ENCODE measurements at places on chromosomes 6 and 20. TPM values are rescaled to one million over a fixed set of nuclear protein-coding genes. Genes with fewer than 3 reads are reported as not detected.

The JPH2 gene
- 1.0 TPM for total RNA-seq

The IL17F gene
- total RNA-seq, result 0.20 TPM

The PBOV1 gene
- total RNA-seq, result not detected

The FOXF2 gene
- 0.64 TPM for total RNA-seq

The BTNL2 gene
- total RNA-seq, result not detected

The PHACTR3 gene
- total RNA-seq, result not detected

The GRIK2 gene
- 0.44 TPM for total RNA-seq

The COL21A1 gene
- 4.9 TPM for total RNA-seq

The MAD2L1BP gene
- 20.1 TPM for total RNA-seq

The RAB44 gene
- total RNA-seq, result 0.36 TPM

The RGS19 gene
- total RNA-seq, result 6.1 TPM

The UNC93A gene
- 4.5 TPM for total RNA-seq

DNA sequence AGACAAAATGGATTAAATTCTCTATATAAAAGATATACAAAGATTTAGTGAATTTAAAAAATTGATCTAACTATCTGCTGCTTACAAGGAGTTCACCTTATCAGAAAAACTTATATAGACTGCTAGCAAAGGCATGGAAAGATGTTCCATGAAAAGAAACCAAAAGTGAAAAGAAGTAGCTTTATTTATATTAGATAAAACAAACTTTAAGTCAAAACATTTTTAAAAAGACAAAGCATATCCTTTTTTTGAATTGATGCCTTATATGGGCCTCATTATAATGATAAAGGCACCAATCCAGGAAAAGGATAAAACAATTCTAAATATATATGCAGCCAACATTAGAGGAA lies 334.2 kb downstream of the MEI4 start:
- ATAC-seq, result no peak

GRCh38 chr6:40131675-40132074 lies 197.4 kb upstream of the MOCS1 start:
- ATAC-seq, result no peak

- no peak for ATAC-seq
These were observed 302.1 kb upstream of the RUNX2 start for GRCh38 chr6:45026003-45026516.

DNA sequence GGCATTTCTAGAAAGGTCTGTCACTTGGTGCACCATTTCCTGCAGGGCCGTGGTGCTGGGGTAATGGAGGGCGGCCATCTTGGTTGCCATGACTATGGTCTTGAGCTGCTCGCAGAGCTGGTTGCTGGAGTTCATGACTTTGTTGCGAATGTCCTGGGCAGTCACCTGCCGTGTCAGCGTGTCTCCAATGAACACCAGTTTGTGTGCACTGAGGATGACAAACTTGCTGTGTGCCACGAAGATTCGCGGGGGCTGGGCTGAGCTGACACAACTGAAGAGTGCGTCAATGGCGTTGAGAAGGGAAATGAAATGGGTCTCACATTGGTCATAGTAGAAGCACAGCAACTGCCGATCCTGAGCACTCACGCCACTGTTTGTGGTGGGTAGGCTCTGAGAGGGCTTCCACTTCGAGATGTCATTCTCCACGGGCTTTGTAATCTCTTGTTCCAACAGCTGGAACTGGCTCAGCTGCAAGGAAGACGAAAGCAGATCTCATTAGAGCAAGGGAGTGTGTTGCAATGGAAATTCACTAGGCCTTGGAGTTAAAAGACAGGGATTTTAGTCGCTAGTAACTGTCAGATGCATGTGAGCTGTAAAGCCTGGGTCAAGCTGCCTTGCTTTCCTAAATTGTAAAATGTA lies 47.1 kb downstream of the NEDD9 start:
- no peak for ATAC-seq

GRCh38 chr20:36402708-36403107 lies 96.6 kb downstream of the DLGAP4 start:
- ATAC-seq, result no peak

- ATAC-seq, result no peak
These were observed 16.1 kb downstream of the GHRH start for GRCh38 chr20:37245216-37246150.

GRCh38 chr6:11209906-11210305 lies 22.6 kb downstream of the NEDD9 start:
- ATAC-seq, result no peak

GRCh38 chr6:156917213-156917612 lies 140.0 kb downstream of the ARID1B start:
- no peak for ATAC-seq

DNA sequence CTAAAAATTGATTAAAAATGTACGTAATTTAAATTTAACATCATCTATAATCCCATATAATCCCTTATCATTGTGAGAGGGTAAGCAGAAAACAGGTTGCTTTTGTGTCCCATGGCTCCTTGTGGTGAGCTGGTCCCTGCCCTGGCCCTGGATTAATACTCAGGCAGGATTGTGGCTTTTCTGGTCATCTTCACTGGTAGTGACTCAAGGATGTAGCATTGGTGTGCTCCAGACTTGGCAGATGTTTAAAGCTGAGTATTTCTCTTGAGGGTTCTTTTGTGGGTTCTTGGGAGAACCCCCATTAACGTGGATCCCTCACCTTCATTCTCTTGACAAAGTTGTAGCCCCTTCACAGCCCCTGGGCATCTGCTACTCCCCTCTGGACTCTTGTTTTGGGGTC lies 39.3 kb downstream of the SNRNP48 start:
- no peak for ATAC-seq

GRCh38 chr6:115882174-115882573 lies 178.5 kb downstream of the FRK start:
- ATAC-seq, result peak; percentile 96

DNA sequence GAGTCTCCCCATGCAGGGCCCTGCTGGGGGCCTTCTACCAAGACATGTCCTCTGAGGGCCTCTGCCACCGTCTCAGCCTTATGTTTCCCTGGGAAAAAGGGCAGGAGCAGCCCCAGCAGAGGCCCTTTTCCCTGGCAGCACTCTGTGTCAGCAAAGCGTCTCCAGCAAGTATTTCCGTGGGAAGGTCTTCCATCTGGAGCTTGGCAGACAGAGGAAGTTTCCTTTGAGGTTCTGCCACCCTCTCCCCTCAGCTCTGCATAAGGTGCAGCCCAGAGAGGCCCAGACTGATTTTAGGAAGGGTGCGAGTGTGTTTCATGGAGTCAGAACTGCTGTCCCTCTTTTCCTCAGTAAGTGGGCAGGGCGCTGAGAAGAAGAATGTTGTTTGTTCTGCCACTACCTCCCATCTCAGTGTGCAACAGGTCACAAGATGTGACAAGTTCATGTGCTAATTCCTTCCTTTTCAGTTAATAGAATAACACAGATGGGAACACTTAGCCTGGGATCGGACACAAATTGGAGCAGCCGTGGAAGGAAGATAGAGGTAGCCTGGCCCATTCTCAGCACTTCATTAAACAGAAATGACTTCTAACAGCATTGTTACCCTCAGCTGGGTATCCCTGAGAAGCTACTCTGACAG lies 784.4 kb downstream of the MAFB start:
- ATAC-seq, result no peak

GRCh38 chr6:43972913-43973300 lies 154.3 kb downstream of the MRPL14 start:
- peak; percentile 61 for ATAC-seq

DNA sequence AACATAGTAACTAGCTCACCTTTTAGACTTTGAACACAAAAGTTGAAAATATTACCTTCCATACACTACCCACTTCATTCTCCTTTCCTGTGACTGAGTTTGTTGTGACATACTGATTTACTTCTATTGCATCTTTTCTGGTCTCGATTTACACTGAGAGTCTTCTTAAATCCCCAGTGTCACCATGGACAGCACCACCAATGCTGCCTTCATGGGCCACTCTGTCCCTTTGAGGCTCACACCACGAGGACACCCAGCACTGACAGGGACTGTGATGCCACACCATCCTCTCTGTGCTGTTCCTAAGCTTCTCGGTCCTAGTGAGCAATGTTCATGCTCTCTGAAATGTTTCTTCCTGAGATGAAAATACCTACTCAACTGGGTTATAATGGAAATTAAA lies 337.1 kb upstream of the IRAK1BP1 start:
- ATAC-seq, result no peak

GRCh38 chr20:57425150-57426013 lies 34.2 kb downstream of the RBM38 start:
- no peak for ATAC-seq

- ATAC-seq, result no peak
These were observed 59.8 kb upstream of the RREB1 start for GRCh38 chr6:7047966-7048365.

DNA sequence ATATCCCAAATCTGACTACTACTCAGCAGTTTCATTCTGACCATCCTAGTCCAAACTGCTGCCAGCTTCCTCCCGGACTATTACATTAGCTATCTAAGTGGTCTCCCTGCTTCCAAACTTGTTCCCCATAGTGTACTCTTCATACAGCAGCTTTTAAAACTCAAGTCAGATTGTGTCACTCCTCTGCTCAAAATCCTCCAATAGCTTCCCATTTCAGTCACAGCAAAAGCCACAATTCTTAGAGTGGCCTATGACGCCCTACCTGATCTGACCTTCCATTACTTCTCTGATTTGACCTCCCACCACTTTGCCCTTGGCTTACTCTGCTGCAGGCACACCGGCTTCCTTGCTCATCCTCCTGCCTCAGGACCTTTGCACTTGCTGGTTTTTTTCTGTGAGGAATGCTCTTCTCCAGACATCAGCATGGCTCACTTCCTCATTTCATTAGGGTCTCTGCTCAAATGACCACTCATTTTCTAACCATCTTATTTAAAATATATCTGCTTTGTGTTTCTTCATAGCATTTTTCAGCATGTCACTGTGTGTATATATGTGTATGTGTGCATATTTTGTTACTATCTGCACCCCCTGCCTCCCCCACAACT lies 111.1 kb upstream of the DTNBP1 start:
- no peak for ATAC-seq

DNA sequence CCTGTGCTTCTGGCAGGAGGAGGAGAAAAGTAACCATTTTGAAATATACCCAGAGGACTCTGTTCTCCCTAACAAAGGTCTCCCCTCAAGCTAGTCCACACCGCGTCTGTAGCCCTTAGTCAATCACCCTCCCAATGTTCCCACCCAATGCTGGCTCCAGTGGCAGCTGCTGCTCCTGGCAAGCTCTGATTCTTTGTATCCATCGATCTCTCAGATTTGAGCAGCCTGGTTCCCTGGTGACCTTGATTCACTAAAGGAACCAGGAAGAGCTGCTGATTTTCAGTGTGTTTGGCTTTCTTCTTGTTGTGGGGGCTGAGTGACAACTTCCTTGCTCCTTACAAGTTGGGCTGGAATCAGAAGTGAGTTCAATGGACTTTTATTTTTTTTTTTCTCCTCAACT lies 68.5 kb downstream of the FOXC1 start:
- no peak for ATAC-seq

DNA sequence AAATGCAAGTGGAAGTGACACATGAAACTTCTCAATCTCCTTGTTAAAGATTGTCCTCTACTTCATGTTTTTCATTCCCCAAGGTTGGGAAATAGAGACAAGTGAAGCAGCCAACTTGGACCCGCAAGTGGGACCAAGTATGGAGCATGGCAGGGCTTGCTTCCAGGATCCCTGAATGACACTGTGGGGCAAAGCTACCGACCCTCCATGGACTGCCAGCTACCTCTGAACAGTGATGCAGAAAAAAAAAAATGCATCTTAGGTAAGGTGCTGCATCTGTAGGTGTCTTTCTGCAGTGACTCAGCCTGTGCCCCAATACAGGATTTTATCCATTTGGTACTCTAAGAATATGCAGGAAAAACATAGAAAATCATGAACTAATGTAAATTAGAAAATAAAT lies 119.1 kb upstream of the ENPP5 start:
- no peak for ATAC-seq

- no peak for ATAC-seq
These were observed 37.5 kb upstream of the NOX3 start for GRCh38 chr6:155493026-155493693.

- no peak for ATAC-seq
These were observed 55.3 kb downstream of the EFCAB8 start for GRCh38 chr20:32914031-32914430.

DNA sequence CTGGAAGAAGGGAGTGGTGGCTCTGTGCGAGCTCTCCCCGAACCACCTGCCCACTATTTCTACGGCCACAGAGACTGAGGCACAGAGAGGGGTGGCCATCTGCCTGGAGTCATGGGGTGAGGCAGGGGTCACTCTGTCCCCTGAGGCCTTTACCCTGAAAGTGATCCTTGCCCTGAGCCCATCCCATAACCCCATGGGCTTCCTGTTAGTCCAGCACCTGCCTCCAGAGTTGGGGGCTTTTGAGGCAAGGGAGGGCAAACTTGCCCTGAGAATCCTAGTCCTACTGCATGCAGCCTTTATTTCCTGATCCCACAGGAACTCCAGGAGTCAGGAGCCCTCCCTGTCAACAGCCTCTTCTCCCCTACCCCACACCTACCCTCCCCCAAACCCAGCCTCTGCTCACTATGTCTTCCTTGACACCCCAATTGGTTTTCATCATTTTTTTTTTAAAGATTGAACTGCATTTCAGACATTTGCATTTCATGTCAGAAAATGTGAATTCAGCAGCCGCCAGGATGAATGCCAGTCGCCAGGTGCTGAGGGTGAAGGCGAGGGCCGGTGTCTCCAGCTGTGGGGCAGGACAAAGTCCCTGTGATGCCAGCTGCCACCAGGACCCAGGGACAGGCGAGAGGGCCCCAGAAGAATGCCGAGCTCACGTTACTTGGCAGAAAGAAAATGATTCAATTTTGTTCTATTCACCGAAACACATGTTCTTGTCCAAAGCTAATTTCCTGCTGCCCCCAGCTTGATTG lies 47.6 kb upstream of the NNAT start:
- ATAC-seq, result no peak
